ENCODE measurements at places on chromosomes 2 and 18.

- no peak for DNase-seq
These were observed 230.2 kb downstream of the ZBTB7C start for GRCh38 chr18:48179001-48179400.

GRCh38 chr2:239660390-239661230 is 259.8 kb upstream of the HDAC4 start:
- no peak for DNase-seq

- DNase-seq = peak; percentile 69
These were observed 21.2 kb downstream of the MRPL33 start for GRCh38 chr2:27792759-27793158.

GRCh38 chr2:62499430-62500060 is 6.5 kb downstream of the TMEM17 start:
- peak; percentile 29 for DNase-seq

DNA sequence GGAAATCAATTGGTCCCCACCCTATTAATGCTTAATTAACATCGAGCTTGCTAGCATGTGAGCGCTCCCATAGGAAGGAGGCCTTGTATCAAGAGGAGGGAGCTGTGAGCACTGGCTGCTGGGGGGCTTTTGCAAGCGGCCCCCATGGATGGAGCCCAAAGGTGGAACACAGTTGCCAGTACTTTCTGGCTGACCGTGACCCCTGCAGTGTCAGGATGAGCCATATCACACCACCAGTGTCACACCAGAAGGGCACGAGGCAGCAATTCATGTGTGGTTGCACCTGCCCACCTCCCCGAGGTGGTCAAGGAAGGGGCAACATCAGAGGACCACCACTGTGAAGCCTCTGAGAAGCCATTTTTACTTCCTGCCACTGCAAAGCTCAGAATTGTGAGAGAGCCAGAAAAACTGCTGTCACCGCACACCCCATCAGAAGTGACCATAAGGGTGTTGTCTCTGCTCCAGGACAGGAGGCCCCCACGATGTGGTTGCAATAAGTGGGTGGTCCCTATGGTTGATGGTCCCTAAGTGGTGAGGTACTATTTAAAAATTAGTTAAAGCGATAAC is 99.8 kb upstream of the RAB6C start:
- DNase-seq = no peak

DNA sequence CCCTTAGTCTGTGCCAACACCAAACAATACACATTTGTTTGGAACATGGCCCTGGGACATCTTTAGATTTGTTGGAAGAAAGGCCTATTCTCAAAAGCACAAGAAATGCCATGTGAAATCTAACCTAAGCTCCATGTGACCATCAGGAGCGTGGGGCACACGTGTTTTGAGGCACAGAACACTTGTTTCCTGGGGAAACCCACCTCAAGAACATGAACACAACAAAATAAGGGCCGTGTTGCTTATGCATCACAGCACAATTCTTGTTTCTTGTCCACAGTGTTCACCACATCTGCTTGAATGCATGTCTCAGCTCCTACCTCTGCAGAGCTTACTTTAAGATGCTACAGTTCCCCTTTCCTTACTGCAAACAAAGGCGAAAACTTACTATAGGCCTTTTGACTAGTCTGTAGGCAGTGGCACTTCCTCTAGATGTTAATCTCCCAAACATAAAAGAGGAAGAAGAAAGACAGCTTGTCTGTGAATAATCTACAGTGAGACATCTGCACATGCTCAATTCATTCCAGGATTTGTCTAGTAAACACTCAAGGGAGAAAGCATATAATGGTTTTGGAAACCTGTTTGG is 165.0 kb downstream of the ANKRD44 start:
- no peak for DNase-seq

GRCh38 chr2:170966648-170967396 is 37.8 kb downstream of the GORASP2 start:
- peak; percentile 9 for DNase-seq

DNA sequence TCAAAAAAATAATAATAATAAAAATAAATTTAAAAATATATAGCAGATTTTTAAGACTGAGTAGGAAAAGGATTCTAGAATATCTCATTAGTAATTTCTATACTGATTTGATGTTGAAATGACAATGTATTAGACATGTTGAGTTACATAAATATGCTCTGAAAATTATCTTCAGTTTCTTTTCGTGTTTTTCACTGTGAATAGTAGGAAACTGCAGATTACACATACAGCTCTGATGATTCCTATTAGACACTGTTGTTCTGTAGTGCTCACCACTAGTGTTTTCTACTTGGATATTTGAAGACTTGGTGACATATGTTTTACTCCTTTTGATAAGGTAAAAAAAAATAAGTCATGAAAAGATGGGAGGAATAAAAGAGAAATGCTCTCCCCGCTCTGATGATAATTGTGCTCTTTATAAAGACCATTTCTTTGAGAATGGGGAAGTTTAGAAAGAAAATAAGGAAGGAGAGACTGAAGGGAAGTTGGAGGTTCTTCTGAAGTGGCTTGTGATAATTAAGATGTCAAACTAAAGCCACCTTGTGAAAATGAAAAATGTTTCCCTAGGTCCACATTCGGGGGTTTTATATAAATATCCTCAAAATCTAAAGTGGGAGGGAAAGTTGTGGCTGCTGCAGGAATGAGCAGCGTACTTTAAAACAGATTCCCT is 52.9 kb downstream of the SLC9A2 start:
- DNase-seq = no peak

DNA sequence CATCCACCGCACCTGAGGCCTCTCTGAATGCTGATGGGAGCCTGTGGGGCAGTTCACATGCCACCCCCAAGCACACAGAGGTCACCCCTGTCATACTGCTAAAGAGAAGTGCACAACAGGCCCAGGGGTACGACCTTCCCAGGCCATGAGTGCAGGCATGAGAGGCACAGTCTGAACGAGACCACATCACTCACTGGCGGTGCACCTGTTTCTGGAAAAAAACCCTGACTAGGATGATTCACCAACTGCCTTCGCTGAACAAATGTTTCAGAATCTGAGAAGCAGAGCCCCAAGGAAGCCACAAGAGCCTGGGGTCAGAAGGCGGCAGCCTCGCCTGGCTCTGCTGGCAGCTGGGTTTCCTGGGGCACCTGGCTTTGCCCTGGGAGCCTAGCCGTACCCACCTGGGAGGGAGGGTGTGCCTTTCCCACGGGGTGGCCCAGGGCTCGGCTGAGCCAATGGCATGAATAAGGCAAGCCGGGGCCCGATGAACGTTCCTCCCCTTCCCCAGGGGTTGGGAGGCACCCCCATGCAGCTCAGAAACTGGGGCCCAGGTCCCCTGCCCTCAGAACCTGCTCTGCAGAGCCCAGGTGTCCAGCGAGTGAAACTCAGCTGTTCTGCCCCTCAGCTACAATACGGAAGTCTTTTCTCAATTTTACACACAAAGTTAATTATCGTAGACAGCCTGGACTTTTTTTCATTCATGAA is 73.8 kb downstream of the HDAC4 start:
- DNase-seq = no peak

GRCh38 chr18:64785686-64786085 is 636.8 kb upstream of the LINC00305 start:
- no peak for DNase-seq

GRCh38 chr2:11540148-11540995 is 6.5 kb downstream of the GREB1 start:
- DNase-seq = no peak

GRCh38 chr2:43905371-43905803 is 66.6 kb downstream of the ABCG8 start:
- no peak for DNase-seq

- peak; percentile 56 for DNase-seq
These were observed 24.6 kb downstream of the DYTN start for GRCh38 chr2:206693399-206694137.

DNA sequence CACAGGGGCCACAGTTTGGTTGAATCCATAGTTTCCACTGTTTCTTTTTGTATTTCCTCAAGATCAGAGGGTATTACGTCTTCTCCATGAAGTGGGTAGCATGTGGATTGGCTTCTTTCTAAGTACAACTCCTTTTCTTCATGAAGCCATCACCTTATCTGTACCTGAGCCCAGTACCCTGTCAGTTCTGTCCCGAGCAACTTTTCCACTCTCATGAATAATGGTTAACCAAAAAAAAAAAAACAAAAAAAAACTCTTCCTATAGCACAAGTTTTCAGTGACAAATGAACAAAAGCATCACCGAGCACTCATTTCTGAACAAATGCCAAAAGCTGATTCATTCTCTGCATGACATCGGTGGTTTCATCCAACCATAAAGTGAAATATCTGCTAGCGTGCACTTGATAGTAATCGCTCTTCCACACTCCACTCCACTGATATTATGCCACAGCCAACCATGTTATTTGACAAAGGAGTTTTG is 53.0 kb upstream of the CCDC150 start:
- DNase-seq = peak; percentile 90

Data from fibroblast of skin of scalp (primary cell).